ENCODE measurements at places on chromosomes 1 and 21. TPM values are rescaled to one million over a fixed set of nuclear protein-coding genes. Genes with fewer than 3 reads are reported as not detected.

- H3K4me3 ChIP-seq: no peak overlapping the region
- H3K36me3 ChIP-seq: no peaks in the 10 kb centered on the region
- H3K27me3 ChIP-seq: peaks cover 3% of the 10 kb centered on the region
- no peaks in the 10 kb centered on the region for H3K4me1 ChIP-seq
- DNase-seq: no peak
- no peak overlapping the region for H3K27ac ChIP-seq
Observed at GRCh38 chr21:42153046-42153686, 65.8 kb upstream of the ABCG1 start.

GRCh38 chr1:56630786-56631185, 14.3 kb upstream of the PRKAA2 start:
- no peak overlapping the region for H3K27ac ChIP-seq
- peaks cover 5% of the 10 kb centered on the region for H3K27me3 ChIP-seq

DNA sequence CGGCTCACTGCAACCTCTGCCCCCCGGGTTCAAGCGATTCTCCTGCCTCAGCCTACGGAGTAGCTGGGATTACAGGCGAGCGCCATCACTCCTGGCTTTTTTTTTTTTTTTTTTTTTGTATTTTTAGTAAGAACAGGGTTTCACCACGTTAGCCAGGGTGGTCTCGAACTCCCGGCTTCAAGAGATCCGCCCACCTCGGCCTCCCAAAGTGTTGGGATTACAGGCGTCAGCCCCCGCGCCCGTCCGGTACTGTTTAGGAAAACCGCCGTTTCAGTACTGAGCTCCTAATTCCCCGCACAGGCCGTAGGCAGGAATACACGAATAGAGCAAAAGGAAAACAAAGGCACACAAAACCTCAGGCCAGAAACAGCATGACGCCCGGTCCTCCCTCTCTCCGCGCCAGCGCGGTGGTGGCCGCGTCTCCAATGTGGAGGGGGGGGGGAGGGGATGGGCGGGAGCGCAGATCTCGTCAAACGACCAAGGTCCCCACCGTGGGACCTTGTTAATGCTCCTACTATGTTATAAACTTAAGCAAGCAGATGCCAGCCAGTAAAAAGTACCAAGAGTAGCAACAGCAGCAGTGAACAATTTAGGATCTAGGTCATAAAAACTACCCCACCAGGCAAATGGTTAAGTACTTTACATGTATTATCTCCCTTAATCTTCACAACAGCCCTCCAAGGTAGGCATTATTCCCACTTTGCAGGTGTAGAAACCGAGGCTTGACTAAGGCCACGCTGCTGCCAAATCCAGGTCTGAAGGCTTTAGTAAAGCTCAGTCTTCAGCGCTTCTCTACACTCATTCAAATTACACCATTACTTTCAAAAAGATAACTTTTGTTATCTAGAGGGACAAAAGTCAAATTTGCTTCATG, 648 bp upstream of the ADAR start:
- peaks cover 30% of the 10 kb centered on the region for H3K36me3 ChIP-seq
- no peaks in the 10 kb centered on the region for H3K27me3 ChIP-seq
- peaks cover 57% of the 10 kb centered on the region for H3K4me1 ChIP-seq
- DNase-seq: peak; percentile 62
- peak overlapping the region; percentile 98 for H3K4me3 ChIP-seq
- peak overlapping the region; percentile 100 for H3K27ac ChIP-seq

DNA sequence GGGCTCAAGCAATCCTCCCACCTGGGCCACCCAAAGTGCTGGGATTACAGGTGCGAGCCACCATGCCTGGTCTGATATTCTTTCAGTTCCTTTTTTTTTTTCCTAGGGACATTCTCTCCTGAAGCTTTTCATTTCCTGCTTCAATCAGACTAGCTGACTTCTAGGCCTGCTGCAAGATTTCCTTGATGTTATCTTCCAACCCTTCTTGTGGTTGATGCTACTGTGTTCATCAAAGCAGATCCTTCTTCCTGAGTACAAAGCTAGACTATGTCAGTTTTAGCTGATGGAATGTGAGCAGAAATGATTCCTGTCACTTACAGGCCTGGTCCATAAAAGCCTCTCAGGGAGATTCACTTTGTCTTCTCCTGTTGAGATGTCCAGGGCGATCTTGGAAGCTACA, 146.4 kb downstream of the CDC7 start:
- DNase-seq: no peak
- no peaks in the 10 kb centered on the region for H3K36me3 ChIP-seq
- H3K27me3 ChIP-seq: peaks cover 11% of the 10 kb centered on the region
- H3K4me3 ChIP-seq: no peak overlapping the region
- no peak overlapping the region for H3K27ac ChIP-seq

- no peak overlapping the region for H3K4me3 ChIP-seq
- H3K4me1 ChIP-seq: no peaks in the 10 kb centered on the region
- H3K27ac ChIP-seq: no peak overlapping the region
- H3K27me3 ChIP-seq: no peaks in the 10 kb centered on the region
Observed at GRCh38 chr1:55938376-55938850, 641.0 kb downstream of the PLPP3 start.

- no peaks in the 10 kb centered on the region for H3K27me3 ChIP-seq
- H3K4me1 ChIP-seq: peaks cover 45% of the 10 kb centered on the region
- H3K36me3 ChIP-seq: no peaks in the 10 kb centered on the region
- DNase-seq: no peak
Observed at GRCh38 chr1:155005076-155006011, 2.7 kb downstream of the ZBTB7B start.

Gene CFAP45
- total RNA-seq: 1.3 TPM

Gene TSPEAR
- not detected for total RNA-seq

Gene S100A7A
- not detected for total RNA-seq

Gene TMCC2
- 4.4 TPM for total RNA-seq
